Vagina (tissue), 2 donors: ENCODE measurements at places on chromosomes 1 and 21.

DNA sequence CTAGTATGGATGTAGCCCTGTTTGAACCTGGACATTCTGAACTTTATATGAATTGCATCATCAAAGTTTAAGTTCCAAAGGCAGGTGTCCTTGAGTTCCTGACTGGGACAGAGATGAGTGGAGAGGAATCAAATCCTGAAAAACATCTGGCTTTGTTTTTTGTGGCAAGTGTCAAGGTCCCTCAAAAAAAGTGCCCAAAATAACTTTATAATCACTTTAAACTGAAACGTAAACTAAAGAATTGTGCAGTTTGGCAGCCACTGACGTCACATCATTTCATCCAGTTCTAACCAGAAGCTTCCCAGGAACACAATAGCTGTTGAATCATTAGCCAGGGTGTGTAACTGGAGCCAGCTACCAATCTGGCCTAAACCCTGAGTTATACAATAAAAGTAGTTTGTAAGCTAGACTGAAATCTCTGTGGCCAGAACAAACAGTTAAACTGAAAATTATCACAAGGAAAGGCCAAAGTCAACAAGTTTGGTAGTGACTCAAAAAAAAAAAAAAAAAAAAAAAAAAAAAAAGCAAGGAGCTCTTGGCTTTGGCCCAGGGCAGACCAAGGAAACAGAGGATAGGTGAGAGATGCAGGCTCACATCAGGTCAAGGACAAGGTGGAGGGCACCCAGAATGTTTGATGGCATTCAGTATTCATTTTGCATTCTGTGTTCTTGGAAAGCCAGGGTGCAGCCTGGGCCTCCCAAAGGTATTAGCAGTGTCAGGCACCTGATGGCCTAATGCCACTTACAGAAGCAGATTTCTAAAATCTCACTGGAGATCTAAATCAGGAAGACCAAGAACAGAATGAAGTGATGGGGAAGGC lies 74.3 kb downstream of the TNFSF18 start:
- no peaks in the 10 kb centered on the region for H3K4me1 ChIP-seq
- no peak overlapping the region for H3K4me3 ChIP-seq
- DNase-seq = no peak
- no peak overlapping the region for H3K27ac ChIP-seq

DNA sequence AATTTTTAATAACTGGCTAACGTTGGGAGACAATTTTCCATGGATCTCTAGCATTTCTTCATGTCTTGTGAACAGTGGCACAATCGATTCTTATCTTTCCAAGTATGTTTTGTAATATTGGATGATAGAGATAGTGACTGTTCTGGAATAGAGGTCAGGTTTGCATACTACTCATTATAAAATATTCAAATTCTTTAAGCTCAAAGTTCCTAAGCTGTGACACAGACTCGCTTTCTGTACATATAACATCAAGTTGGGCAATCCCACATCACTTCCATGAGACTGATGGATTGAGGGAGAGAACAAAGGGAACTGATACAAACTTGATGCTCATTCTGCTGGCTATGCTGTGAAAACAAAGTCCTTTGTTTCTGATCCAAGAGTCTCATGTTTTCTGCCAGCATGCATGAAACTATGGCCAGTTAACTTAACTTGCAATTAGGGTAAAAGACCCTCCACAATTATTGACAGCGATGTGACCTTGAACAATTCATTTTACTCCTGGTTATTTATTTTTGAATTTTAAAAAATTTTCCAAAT lies 392.4 kb downstream of the TTLL7 start:
- DNase-seq = no peak
- H3K4me3 ChIP-seq = no peak overlapping the region
- no peak overlapping the region for H3K27ac ChIP-seq
- no peaks in the 10 kb centered on the region for H3K4me1 ChIP-seq

- no peak for DNase-seq
- H3K27ac ChIP-seq = peak overlapping the region; percentile 48
- peaks cover 54% of the 10 kb centered on the region for H3K4me1 ChIP-seq
These were observed 56.4 kb downstream of the CACHD1 start for GRCh38 chr1:64526312-64526711.

GRCh38 chr1:74728736-74729135 lies 4.1 kb downstream of the CRYZ start:
- H3K36me3 ChIP-seq = peaks cover 6% of the 10 kb centered on the region
- H3K27me3 ChIP-seq = no peaks in the 10 kb centered on the region
- H3K4me1 ChIP-seq = peaks cover 47% of the 10 kb centered on the region

- H3K27me3 ChIP-seq = no peaks in the 10 kb centered on the region
- no peak overlapping the region for H3K27ac ChIP-seq
- no peak overlapping the region for H3K4me3 ChIP-seq
- H3K4me1 ChIP-seq = no peaks in the 10 kb centered on the region
These were observed 310.5 kb downstream of the PRDM2 start for GRCh38 chr1:14010476-14010875.
